ENCODE measurements at places on chromosomes 3 and 15.

DNA sequence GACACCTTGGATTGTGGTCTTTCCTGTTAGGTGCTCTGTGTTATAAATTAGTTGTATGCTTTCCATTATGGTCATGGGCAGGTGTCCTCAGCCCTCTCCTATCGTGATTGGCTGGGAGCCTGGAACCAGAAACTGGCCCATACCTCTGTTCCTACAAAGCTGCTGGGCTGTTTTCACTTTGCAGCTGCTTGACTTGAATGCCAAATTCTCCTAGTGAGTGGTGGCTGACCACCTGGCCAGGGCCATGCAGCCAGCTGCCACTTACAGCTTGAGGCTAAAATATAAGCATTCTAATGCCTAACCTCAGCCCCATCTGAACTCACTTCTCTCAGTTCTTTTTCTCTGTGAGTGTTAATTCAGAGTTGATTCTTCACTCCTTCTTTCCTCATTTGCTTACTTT, 239.3 kb upstream of the GBE1 start:
- peak; percentile 39 for DNase-seq

- peak; percentile 2 for DNase-seq
These were observed 89.0 kb downstream of the IQSEC1 start for GRCh38 chr3:12984023-12984823.

GRCh38 chr3:3196148-3196861, 16.8 kb upstream of the CRBN start:
- DNase-seq, result no peak

GRCh38 chr3:133383741-133384140, 16.1 kb upstream of the BFSP2 start:
- DNase-seq, result no peak

GRCh38 chr15:96274087-96274440, 56.4 kb upstream of the NR2F2 start:
- DNase-seq, result no peak

All from DMS153 (cell line).